ENCODE measurements at places on chromosomes 7 and 10. TPM values are rescaled to one million over a fixed set of nuclear protein-coding genes. Genes with fewer than 3 reads are reported as not detected.

DNA sequence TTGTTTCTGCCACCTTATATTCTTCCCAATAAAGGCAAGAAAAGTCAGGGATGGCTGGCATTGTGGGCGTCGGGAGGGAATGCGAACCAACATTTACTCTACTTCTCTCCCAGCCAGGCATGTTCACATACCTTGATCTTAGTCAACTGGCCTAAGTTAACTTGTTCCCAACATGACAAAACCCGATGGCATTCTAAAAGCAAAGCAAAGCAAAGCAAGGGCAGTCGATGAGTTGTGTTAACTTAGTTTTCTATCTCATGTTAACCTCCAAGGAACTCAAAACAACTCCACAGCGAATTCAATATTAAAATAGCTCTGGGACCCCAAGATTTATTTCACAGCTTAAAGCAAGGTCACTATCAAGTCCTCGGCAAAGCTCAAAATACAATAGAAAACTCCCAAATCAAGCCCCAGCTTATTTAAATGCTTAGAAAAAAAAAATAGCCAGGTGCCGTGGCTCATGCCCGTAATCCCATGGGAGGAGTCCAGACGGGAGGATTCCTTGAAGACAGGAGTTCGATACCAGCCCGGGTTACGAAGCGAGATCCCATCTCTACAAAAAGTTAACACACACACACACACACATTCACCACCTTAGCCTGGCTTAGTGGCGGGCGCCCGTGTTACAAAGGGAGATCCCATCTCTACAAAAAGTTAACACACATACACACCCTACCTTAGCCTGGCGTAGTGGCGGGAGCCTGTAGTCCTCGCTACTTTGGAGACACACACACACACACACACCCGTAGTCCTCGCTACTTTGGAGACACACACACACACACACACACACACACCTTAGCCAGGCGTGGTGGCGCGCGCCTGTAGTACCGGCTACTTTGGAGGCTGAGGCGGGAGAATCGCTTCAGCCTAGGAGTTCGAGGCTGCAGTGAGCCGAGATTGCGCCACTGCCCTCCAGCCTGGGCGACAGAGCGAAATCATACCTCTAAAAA, 901 bp upstream of the CCNY start:
- DNase-seq = no peak

DNA sequence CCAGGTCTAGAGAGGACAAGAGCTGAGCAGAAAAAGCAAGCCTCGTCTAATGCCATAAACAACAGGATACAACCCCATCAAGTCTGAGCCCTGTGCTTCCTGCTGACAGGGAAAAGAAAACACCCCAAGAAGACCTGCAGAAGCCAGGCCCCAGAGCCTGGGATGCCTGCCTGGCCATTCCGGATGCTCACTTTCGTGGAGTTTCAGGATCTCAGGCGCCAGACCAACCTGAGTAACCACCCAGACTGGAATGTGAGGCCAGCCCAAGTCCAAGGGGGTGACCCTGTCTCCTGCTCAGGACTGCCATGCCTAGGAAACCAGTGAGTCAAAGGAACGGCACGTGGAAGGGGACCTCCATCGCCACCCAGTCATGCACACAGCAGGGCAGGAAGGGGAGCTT, 74.3 kb downstream of the PLXNA4 start:
- DNase-seq = no peak

DNA sequence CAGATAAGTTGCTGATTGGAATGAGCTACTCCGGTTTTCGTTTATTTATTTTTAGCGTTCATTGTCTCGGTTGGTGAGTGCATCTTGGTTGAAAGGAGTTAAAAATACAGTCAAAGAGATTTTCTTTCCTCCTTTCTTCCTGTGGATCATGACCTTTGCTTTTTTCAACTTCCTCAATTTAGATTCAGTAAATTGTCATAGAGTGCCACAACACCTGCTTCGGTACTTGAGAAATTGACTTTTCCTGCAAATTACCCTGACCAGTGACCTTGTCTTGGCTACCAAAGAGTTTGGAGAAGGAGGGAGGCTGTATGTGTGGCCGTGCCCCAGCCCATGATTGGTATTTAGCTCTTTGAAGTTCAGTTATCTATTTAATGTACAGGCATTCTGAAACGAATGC, 128.7 kb downstream of the FAM204A start:
- no peak for DNase-seq

GRCh38 chr7:69780379-69780778, 182.1 kb downstream of the AUTS2 start:
- no peak for DNase-seq

DNA sequence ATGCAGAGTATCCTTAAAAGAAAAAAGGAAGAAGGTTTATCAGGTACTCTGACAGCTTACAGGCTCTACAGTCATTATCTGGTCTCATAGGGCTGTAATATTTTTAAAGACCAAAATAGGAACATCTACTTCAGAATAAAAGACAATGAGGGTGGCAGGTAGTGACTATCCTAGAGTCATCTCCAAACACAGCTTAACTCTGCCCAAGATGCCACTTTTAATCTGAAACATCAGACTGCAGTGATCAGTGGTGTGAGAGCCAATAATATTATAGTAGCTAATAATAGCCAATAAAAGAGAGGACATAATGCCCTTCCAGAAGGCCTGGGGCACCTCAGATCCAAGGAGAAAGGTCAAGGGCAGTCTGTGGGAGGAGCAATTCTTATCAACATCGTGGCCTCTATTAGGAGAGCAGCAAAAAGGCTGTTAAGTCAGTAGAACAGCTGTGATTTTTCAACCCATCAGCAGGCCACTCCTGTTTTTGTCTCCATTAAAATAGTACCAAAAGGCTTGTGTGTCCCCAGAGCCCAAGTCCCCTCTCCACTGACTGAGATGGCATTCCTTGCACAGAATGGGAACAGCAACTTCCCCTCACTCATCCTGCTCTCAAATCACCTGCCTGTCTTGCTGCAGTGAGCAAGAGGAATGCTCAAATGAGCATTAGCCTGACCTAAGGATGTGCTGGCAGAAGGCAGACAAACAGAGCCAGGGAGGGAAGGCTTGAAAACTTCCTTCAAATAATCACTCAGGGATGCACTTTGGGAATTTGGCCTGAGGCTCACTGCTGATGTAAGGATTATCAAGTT, 20.7 kb upstream of the SPOCK2 start:
- no peak for DNase-seq

DNA sequence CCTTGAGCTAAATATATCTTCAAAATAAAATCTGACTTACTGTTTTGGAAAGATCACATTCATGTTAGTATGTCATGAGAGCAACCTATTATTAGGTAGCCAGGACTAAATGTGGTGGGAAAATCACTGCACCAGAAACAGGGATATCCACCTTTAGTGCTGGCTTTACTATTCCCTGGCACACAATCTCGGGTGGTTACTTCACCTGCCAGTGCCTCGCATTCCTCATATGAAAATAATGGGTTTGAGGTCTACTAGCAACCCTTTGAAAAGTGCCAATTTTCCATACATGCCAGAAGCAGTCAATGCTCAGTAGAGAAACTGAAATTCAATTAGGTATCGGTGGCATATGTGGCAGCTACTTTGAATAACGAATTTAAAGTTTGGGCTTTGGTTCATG, 36.8 kb downstream of the PTN start:
- no peak for DNase-seq

GRCh38 chr10:17216217-17216900, 11.7 kb upstream of the VIM start:
- peak; percentile 96 for DNase-seq

GRCh38 chr10:6841761-6842160, 261.7 kb upstream of the PRKCQ start:
- no peak for DNase-seq

- no peak for DNase-seq
These were observed 74.4 kb downstream of the INPP5A start for GRCh38 chr10:132611986-132612385.

DNA sequence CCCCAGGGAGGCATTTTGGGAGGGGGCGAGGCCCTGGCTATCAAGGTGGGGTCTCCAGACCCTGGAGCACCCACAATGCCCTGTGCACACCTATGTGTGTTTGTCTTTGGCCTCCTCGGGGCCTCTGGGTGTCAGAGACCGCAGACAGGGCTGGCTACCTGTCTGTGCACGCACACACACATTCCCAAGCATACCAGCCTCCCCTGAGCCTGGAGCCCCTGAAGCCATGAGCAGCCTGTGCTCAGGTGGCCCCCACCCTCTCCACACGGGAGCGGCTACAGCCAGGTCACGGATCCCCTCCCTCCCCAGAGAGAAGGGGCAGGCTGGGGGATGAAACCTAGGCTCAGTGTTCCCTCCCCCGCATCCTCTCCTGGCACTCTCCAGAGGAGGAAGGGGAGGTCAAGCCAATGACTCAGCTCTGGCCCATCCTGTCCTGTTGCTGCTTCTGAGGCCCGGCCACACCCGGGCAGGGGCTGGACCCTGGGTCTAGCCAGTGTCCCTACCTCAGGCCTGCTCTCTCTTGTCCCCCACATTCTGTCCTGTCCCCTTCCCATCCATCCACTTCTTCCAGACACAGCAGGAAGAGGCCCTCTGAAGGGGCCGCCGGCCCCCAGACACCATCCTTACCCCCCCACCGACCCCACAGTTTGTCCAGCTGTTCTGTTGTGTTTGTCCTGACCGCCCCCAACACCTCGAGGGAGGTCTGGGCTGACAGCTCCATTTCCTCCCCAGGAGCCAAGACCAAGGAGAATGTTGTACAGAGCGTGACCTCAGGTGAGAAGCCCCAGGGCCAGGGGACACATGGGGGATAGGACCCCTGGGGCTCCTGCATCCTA, 720 bp downstream of the SNCG start:
- DNase-seq = peak; percentile 74

- DNase-seq = no peak
These were observed 24.9 kb downstream of the KLF6 start for GRCh38 chr10:3760083-3760482.

- no peak for DNase-seq
These were observed 77.4 kb downstream of the SAMD9 start for GRCh38 chr7:93040355-93040754.

GRCh38 chr10:77587416-77587790, 50.2 kb downstream of the KCNMA1 start:
- DNase-seq = no peak

DNA sequence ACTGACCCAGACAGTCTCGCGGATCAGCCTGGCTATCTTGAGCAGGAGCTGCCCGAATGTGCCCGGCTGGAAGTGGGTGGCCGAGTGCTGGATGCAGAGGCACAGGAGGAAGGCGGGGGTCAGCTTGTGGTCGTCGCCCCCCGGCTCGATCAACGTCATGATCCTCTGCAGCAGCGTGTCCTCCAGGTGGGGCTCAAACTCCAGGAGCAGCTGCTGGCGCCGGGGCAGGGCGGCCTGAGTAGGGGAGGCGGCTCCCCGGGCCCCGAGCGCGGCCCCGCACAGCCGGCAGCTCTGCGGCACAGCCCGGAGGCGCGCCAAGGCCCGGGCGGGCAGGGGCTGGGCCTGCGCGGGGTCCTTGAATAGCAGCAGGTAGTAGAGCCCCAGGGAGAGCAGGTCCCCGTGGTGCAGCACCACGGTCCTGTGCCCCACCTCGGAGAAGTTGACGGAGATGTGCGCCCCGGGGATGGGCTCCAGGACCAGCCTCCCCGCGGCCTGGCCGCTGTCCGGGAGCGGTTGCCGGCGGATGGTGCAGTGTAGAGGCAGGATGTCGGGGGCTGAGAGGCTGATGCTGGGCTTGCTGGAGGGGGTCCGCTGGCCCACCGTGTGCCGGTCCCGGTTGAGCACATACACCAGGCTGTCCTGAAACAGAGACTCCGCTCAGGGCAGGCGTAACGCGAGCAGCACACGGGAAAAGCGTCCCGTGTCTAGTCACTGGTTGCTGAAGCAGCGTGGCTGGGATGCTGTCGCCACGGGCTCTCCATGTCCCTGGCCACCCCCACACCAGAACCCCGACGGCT, 27.0 kb downstream of the PAPOLB start:
- no peak for DNase-seq

- no peak for DNase-seq
These were observed 48.4 kb upstream of the GTF2IRD1 start for GRCh38 chr7:74405191-74405898.

- DNase-seq = peak; percentile 30
These were observed 629.7 kb upstream of the FZD8 start for GRCh38 chr10:36271627-36272340.

Gene SUV39H2
- total RNA-seq = 27.2 TPM

Gene SPDYE3
- total RNA-seq = under 0.01 TPM

Gene BBIP1
- 23.3 TPM for total RNA-seq

Gene PAX4
- total RNA-seq = not detected

Gene TMEM229A
- total RNA-seq = not detected

Gene OR2A42
- under 0.01 TPM for total RNA-seq

Gene LLCFC1
- total RNA-seq = not detected

Gene ZPBP
- not detected for total RNA-seq
